CD8-positive, alpha-beta memory T cell (primary cell): ENCODE measurements at places on chromosomes 4 and X.

GRCh38 chrX:150450519-150451177 is 87.5 kb downstream of the MAMLD1 start:
- DNase-seq = no peak

GRCh38 chr4:68859655-68860054 is 43.9 kb downstream of the UGT2B10 start:
- no peak for DNase-seq

DNA sequence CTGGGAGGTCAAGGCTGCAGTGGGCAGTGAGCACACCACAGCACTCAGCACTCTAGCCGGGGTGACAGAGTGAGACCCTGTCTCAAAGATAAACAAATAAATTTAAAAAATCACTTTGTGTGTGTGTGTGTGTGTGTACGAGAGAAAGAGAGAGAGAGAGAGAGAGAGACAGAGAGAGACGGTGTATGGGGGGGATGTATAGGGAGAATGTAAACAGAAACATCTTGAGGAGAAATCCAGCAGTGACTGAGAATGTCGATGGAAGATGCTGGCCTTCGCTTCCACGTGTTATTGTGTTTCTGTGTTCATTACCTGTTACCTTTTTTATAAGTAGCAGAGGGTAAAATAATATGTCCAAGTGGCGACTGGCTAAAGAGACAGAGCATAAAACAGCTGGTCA is 23.6 kb upstream of the RBPJ start:
- no peak for DNase-seq

DNA sequence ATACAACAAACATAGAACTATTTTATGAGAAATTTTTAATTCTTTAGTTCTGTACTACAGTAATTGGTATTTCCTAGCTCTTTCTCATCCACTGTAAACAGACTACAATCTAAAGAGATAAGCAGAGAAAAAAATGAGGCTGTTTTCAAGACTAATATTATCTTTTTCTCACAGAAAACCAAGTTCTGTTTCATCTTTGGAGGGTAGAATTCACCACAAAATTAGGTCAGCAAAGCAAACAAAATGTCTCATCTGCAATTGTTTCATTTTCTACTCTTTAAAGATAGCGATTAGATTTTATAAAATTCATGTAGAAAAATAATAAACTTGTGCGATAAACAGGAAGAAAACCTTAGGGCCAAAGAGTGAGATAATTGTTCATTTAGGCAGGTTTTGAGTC is 10.8 kb downstream of the APOO start:
- no peak for DNase-seq

DNA sequence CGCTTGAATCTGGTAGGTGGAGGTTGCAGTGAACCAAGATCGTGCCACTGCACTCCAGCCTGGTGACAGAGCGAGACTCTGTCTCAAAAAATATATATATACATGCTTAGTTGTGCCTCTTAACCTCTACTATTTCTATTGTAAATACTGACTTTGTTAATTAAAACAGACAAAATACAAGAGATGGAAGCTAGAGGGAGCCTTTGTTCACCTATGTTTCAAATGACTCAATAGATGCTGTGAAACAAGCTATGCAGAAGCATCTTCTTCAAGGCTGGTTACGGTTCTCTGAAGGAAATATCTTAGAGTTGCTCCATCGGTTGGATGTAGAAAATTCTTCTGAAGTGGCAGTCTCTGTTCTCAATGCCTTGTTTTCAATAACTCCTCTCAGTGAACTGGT is 6.2 kb downstream of the NCAPG start:
- DNase-seq = peak; percentile 45

- DNase-seq = no peak
Measured at GRCh38 chrX:826448-826847, 195.9 kb downstream of the SHOX start.

DNA sequence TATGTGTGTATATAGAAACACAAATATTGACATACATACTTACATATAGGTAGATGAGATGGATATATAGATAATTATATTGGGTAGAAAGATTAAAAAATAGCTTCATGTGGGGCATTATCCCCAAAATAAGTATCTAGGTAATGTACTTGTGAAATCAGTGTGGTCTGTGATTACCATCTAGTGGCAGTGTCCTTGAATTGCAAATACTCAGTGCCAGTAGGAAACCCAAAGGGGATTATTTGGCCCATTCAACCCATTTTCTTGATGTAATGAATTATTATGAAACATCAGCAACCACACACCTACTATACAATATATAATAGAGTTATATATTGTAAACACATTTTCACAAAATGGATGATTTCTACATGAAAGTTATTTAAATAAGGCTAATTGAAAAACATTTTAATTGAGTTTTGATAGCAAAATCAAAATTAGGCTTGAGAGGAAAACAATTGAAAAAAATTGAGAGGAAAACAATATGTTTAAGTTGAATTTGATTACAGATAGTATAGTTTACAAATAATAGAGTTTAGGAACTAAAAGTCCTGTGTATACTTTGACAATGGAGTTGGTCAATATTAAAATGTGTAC is 389.4 kb downstream of the GALNTL6 start:
- no peak for DNase-seq

- DNase-seq = no peak
Measured at GRCh38 chr4:72896515-72896914, 173.0 kb downstream of the COX18 start.

DNA sequence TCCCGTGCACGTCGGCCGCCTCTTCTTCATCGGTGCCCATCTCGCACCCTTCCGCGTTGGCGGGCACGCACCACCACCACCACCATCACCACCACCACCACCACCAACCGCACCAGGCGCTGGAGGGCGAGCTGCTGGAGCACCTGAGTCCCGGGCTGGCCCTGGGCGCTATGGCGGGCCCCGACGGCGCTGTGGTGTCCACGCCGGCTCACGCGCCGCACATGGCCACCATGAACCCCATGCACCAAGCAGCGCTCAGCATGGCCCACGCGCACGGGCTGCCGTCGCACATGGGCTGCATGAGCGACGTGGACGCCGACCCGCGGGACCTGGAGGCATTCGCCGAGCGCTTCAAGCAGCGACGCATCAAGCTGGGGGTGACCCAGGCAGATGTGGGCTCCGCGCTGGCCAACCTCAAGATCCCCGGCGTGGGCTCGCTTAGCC is 1.4 kb downstream of the POU4F2 start:
- DNase-seq = no peak

GRCh38 chrX:87005183-87005582 is 512.4 kb upstream of the KLHL4 start:
- no peak for DNase-seq

GRCh38 chr4:5447755-5448154 is 260.6 kb downstream of the EVC2 start:
- no peak for DNase-seq

GRCh38 chrX:22135994-22136684 is 104.0 kb downstream of the PHEX start:
- no peak for DNase-seq

DNA sequence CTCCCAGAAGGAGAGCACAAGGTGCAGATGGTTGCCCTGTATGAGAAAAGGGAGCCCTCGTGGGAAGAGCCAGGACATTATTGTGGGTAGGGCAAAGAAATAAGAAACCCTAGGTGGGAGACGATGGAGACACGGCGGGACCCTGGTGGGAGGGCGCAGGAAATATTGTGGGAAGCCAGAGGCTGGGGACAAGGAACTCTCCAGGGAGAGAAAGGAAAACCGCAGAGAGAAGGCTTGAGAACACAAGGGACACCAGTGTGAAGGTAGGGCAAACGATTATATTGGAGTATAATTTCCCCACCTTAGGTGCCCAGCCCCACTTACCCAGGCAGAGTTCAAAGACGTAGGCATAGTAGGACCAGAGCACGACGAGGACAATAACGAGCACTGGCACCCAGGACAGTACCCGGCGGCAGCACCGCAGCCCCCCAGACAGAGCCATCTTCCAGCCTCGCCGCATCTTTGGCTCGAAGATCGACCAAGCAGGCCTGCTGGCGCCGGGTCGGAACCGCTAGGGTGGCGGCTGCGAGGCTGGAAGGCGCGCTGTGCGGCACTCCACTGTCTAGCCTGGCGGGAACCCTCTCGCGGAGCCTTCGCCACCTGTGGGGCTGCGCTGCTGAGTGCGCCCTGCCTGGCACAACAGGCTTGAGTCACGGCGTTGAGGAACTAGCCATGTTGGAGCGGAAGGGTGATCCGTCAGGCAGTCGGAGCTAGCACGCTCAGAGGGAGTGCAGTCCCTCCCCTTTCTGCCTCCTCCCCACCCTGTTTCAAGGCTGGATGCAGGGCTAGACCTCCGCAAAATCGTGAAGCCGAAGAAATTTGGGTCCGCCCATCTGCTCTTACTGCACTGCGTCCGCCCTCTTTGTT is at the start of gene ZDHHC15:
ZDHHC15 (minus strand) TSS at position 473 of the 867 bp plus-strand sequence; CDS start at position 460, 13 bp downstream.
- peak; percentile 11 for DNase-seq

DNA sequence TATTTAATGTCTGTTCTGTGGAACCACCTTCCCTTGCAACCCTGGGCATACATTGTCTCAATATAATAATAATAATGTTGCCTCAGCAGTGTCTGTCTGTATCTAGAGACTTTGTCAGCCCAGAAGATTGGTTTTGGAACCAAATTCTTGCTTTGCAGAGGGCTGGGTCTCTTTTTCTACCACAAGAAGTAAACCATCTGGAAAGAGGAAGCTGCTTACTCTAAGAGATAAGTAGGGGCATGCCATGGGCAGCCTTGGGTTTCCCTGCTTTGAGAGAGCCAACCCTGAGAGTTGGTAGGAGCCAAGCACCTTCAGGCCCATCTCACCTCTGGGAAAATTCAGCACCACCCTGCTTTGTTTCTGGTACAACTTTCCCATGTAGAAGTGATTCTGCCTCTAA is 27.0 kb downstream of the TMEM31 start:
- DNase-seq = no peak

DNA sequence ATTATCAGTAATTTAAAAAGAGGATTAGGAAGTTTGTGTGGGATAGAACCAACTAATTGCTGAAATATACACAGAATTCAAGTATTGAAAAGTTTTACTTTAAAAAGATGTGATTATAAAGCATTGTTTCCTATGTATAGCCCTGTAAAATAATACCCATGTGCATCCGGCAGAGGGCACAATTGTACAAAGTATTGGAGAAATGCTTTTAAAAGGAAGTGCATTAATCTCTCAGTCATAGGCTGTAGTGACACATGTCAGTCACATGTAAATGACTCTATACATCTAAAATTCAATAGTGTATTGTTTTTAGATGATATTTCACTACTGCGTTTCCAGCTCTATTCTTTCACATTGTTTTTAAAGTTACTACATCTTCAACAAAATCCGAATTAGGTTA is 9.7 kb upstream of the GEMIN8 start:
- peak; percentile 64 for DNase-seq

DNA sequence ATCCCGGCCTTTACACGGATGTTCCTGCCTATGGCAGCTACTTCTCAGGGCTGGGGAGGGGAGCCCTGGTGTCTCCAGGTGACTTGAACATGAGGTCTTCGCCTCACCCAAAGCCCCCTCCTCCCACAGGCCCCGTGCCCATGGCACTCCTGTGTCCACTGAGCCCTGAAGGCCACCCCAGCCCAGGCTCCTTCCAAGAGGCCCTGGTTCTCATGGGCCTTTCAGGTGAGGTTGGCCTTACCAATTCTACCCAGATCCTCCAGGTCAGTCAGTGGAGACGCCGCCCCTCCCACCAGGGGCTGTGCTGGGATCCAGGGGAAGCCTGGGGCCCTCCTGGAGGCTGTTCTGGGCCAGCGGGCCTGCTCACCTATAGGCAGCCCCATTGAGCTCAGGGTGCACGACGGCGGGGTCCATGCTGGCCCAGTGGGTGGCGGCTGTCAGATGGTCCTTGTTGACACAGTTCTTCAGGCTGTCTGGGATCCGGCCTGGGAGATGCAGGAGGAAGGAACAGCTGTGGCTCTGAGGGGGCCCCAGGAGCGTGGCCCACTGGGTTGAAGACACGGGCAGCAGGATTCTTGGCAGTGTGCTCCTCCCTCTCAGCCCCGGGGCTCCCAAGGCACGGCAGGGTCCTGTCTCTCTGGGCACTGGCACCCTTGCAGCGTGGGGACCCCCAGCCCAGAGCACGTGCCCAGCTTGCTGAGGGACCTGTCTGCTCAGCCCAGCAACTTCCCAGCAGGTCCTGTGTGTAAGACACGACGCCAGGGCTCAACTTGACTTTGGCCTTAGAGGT is 36.2 kb downstream of the CTBP1 start:
- no peak for DNase-seq

- DNase-seq = no peak
Measured at GRCh38 chrX:95718746-95719145, 965.9 kb upstream of the DIAPH2 start.

- no peak for DNase-seq
Measured at GRCh38 chrX:151695583-151696340, 504 bp downstream of the PRRG3 start.

- peak; percentile 56 for DNase-seq
Measured at GRCh38 chr4:825063-825970, 612 bp downstream of the CPLX1 start.

DNA sequence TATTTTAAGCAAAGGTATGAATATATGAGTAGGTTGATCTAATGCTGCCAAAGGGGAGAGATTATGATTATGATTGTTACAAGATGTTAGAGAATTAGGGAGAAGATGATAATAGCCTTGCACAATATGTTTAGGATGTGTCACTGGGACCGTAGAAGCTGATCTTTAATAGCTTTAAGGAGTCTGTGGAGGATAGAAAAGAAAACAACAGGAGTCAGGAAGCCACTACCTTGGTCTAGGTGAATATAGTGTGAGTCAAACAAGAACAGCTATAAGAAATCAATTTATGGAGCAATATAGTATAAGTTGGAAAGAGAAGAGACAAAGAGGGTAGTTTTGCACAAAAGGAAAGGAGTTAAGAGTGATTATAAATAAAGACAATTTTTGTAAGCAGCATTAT is 232.7 kb downstream of the FSTL5 start:
- no peak for DNase-seq

DNA sequence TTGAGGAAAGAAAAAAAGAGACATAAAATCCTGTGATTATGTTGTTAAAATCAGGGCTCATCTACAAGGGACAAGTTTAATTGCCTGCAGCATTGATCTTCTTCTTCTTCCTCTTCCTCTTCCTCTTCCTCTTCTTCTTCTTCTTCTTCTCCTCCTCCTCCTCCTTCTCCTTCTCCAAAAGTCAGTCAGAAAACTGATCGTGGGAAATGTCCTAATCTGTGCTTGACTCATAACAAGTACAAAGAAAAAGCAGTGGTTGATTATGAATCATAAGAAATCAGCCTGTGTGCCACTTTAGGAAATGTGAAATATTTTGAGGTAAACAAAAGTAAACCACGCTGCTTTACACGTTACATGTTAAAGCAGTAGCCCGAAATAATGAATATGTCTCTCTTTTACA is 2.7 kb upstream of the ATP10D start:
- no peak for DNase-seq

DNA sequence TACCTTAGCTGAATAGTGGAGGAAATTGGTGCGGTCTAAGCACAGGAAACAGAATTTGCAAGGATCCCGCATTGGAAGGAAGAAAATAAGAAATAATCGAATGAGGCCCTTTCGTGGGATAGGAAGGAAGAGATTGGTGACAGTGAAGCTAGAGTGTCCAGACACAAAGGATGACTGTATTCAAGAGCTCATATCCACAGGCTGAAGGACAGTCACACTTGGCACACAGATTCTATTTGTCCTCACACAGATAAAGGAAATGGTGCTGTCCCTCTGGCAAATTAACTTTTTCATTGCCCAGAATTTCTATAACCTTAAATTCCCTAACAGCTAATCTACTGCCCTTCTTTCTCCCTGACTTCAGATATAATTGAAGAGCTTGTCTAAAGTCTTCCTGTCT is 2188.9 kb upstream of the TENM3 start:
- no peak for DNase-seq

GRCh38 chr4:70236125-70236524 is 6.3 kb upstream of the CSN3 start:
- no peak for DNase-seq

- no peak for DNase-seq
Measured at GRCh38 chr4:122980860-122981259, 58.5 kb upstream of the NUDT6 start.

- no peak for DNase-seq
Measured at GRCh38 chr4:79413032-79413885, 5.2 kb upstream of the GK2 start.
